Right cardiac atrium (tissue), 5 donors: ENCODE measurements at places on chromosomes 5 and 9. TPM values are rescaled to one million over a fixed set of nuclear protein-coding genes. Genes with fewer than 3 reads are reported as not detected.

The TAF1L gene
- not detected for polyA plus RNA-seq

The PCDHGA10 gene
- 1.6 TPM for polyA plus RNA-seq

The TMEM174 gene
- polyA plus RNA-seq: not detected

The NPDC1 gene
- polyA plus RNA-seq: 69.7 TPM

The SEC24A gene
- 3.0 TPM for polyA plus RNA-seq

The SPATA31A3 gene
- polyA plus RNA-seq: not detected

The FGF18 gene
- polyA plus RNA-seq: 1.2 TPM

The INSL6 gene
- polyA plus RNA-seq: not detected
